Right ventricle myocardium superior (tissue), 1 donor: ENCODE measurements at places on chromosomes 16 and 17. TPM values are rescaled to one million over a fixed set of nuclear protein-coding genes. Genes with fewer than 3 reads are reported as not detected.

- no peak for DNase-seq
These were observed 13.6 kb downstream of the HEATR6 start for GRCh38 chr17:60065136-60065535.

CHST4 gene
- not detected for total RNA-seq

TBC1D3D gene
- total RNA-seq, result not detected

SKAP1 gene
- total RNA-seq, result 0.70 TPM

DNA sequence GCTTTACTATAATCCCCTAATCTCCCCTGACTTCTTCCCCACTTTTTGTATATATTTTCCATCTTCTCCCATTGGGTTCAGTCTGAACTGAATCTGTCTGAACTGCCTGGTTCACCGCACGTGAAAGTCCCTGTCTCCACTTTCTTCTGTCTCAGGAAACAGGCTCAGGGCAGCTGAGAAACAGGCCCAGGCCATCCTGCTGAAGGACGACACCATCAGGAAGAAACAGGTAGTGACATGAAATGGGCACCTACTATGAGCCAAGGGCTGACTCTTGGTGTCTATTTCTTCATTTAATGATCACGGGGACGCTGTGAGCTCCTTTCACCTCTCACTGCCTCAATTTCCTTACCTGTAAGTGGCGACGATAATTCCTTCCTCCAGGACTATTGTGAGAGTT lies 90.5 kb upstream of the HSBP1 start:
- no peak for DNase-seq

- no peak for DNase-seq
These were observed 348.1 kb downstream of the FOXL1 start for GRCh38 chr16:86926181-86927094.

DNA sequence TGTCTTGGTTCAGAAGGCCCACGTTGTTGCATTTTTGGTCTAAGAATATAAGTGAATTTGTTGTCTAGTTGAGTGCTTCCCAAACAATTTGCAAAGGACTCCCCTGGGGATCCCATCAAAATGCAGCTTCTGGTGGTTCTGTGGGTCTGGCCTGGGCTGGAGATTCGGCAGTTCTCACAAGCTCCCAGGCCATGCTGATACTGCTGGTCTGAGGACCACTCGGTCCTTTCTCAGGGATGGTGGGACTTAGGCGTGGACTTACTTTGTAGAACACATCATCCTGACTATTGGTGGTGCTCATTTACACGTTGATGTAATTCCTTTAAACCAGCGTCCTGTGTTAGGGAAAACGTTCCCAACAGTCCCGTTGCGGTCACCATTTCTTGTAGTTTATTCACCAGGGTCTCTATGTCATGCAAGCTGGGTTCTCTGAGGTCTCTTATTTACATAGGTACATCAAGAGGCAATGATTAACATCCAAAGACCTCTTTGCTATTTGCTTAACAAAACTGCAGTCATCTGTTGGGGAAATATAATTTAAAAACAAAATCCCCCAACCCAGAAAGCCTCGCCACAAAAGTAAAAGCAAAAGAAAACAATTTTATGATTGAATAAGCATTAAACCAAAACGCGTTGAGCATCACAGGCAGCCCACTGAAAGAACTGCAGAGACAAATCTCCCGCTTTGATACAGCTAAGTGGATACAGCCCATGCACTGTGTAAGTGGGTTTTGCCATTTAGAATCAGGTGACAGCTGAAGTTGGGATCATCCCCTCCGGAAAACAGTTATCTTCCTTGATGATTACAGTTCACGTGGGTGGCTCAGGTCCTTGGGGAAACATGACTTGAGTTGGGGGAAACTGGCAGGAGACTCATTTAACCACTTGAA lies 39.0 kb upstream of the SEC14L1 start:
- DNase-seq, result no peak

WNT3 gene
- 0.91 TPM for total RNA-seq

CACNG5 gene
- not detected for total RNA-seq

DNA sequence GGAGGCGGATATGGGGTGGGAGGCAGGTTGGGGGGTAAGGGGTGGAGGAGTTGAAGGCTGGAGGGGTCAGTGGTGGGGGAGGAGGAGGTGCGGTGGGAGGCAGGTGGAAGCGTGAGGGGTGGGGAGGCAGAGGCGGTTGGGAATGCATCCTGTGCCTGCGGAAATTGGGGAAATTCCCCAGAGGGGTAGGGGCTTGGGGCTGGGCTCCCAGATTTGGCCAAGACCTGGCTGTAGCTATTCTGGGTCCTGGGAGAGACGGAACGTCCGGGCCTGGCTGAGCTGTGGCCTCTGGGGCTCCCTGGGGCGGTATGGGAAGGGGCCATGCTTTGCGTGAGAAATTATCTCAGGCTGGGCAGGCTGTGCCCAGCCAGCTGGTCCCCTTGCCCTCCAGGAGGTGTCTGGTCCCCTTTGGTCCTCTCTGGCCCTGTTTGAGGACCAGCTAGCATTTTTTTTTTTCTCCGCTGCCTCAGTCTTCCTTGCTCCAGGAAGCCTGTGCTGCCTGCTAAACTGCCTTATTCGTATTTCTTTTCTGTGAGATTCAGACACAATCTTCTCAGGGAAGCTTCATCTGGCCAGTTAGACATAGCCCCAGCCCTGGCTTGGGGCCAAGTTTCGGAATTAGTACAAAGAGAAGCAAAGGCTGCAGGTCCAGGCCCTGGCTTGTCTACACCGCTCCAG lies 7.3 kb upstream of the TRPV2 start:
- peak; percentile 80 for DNase-seq

GRCh38 chr16:57672824-57673223 lies 4.7 kb downstream of the ADGRG3 start:
- DNase-seq, result no peak

DNA sequence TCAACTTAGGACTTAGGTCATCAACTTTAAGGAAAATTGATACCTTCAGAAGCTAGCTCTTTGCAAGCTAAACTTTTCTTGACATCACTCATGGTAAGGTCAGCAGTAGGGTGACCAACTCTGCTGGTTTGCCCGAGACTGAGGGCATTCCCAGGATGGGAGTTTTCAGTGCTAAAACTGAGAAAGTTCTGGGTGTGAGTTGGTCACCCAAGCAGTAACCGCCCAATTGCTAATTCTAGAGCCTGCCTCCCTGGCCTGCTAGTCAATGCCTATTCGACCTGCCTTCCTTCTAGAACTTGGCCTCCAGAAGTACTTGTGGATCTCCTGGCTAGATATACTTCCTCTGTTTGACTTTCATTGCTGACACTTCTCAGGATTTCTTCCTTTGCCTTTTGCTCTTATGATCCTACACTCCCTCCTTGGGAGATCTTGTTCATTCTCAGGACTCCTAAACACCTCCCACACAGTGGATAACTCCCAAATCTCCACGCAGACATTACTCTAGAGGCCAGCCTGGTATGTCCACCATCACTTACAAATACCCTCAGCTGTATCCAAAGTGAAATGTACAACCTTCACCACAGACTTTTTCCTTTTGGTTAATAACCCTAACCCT lies 10.5 kb upstream of the MYO18A start:
- no peak for DNase-seq

DNA sequence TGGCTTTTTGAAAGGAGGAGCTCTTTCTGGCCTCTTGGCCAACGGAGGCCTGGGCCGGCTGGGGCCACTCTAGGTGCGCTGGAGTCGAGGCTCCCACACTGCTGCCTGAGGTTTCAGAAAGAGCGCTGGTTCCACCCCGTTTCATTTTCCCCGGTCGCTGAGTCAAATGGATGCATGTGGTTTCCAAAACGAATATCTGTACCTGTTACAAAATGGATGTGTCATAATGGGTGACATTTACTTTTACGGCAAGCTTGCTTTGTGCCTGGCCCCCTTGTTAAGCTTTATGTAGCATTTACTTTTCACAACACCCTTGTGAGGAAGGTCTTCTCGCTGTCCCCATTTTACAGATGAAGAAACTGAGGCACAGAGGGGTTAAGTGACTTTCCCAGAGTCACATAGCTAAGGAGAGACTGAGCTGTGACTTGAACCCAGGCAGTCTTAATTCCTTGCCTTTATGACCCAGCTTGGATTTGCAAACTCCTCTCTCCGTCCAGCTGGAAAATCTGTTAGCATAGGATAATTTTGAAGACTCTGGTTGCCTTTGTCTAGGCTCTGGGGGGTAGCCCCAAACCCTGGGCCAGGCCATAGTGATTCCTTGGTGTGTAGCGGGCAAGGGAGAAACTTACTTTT lies 10.6 kb downstream of the KSR1 start:
- no peak for DNase-seq

- DNase-seq, result no peak
These were observed 10.5 kb downstream of the PPM1D start for GRCh38 chr17:60610473-60610872.

DNA sequence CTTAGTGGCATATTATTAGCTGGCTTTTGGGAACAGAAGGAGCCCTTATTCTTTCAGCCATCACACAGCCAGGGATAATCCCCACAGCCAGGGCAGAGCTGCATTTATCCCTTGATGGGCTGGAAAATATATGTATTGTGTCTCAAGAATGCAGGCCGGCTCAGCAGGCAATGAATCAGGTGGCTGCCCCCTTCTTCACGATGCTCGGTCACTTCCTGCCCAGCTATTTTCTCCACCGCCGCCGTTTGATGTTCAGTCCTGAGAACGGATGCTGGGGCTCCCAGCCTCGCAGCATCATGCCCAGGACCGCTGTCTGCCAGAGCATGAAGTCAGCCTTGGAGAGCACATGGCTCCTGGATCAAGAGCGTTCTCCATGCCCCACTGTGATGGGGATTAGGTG lies 4.3 kb upstream of the MYH3 start:
- no peak for DNase-seq

MAP2K3 gene
- 30.8 TPM for total RNA-seq

KRT33A gene
- total RNA-seq, result not detected

GP1BA gene
- not detected for total RNA-seq

DNA sequence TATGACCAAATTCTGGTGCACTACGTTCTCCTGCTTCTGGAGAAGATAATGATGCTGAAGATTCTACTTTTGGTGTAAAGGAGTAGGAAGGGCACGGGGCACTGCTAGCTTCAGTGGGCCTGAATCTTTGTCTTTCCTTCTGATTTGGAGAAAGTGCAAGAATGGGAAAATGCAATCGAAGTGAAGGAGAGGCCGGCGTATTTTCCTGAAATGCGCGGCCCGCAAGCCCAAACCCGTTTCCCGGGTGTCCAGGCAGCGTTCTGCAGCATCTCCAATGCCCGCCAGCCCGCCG lies 372 bp upstream of the NDE1 start:
- no peak for DNase-seq

DNA sequence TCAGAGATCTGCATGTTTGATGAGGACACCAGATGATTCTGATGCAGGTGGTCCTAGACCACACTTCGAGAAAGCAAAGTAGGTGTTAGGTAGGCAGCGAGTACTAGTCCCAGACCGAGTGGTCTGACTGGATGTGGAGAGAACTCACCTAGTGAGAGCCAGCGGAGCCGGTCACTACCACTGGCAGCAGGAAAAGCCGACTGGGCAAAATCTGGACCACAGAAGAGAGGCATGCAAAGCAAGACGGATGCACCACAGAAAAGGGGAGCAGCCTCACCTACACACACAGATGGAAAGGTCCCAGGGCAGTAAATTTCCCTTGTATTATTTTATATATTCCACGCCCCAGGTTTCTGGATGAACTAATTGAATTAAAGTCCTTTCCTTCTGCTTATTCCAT lies 13.5 kb downstream of the COX10 start:
- no peak for DNase-seq

C16orf96 gene
- total RNA-seq, result 0.11 TPM

- DNase-seq, result peak; percentile 89
These were observed 9.0 kb downstream of the SLC5A10 start for GRCh38 chr17:18960803-18961511.

DNA sequence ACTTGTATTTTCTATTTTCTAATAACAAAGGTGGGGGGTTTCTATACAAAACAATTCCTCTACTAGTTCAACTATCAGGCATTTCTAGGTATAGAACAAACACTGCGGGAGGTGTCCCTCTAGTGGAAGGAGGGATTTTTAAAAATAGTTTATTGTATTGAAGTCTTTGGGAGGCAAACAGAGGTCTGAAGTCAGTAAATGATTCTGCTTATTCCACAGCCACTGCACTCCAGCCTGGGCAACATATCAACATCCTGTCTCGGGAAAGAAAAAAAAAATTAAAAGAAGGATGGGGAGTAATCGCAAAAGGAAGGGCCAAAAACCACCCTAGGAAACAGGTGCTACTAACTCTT lies 648 bp upstream of the ERCC4 start:
- no peak for DNase-seq

- no peak for DNase-seq
These were observed 385.4 kb upstream of the CDH5 start for GRCh38 chr16:65981057-65981456.

GPR142 gene
- not detected for total RNA-seq

DNA sequence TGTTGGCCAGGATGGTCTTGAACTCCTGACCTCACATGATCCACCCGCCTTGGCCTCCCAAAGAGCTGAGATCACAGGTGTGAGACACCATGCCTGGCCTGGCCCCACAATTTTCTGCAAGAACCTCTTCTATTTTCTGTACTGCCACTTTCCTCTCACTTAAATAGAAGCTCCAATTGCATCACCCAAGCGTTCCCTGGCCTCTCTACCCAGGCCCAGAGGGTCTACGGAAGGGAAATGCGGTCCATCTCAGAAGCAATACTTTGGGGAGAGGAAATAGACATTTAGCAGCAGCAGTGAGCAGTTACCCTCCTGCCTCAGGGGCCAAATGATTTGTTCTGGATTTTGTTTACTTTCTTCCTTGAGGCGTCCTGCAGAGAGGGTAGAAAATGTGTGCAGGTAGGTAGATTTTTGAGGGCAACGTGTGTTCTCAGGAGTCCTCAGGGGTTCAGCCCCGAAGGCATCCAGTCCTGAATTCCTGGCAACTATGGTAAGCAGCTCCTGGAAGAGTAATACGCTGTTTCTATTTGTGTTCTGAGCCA lies 11.0 kb downstream of the SLC6A4 start:
- DNase-seq, result no peak

- no peak for DNase-seq
These were observed 90.1 kb upstream of the GSE1 start for GRCh38 chr16:85522842-85523601.

- DNase-seq, result no peak
These were observed 759.7 kb downstream of the CDH11 start for GRCh38 chr16:64362193-64362592.

DNA sequence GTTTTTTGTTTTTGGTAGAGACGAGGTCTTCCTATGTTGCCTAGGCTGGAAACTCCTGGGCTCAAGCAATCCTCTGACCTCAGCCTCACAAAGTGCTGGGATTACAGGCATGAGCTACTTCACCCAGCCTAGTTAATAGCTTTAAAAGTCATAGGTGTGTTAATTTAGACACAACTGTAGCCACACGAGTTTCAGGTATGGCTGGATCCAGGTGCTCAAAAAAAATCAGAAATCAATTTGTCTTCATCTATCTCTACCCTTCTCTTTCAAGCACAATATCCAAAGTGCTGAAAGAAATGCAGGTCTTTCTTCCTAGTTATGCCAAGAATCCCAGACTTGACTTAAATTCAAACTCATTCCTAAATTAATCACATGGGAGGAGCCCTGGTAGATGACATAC lies 23.9 kb upstream of the C16orf87 start:
- DNase-seq, result no peak

- peak; percentile 69 for DNase-seq
These were observed 11.2 kb upstream of the SLC47A2 start for GRCh38 chr17:19727501-19728078.

GRCh38 chr16:58734459-58734787 lies 307 bp upstream of the GOT2 start:
- no peak for DNase-seq

GRCh38 chr17:66387392-66387981 lies 85.1 kb downstream of the PRKCA start:
- no peak for DNase-seq

IL32 gene
- total RNA-seq, result 42.6 TPM

- DNase-seq, result no peak
These were observed 15.3 kb upstream of the TXNDC11 start for GRCh38 chr16:11757671-11758545.
